Regular cardiac myocyte (primary cell): ENCODE measurements at places on chromosomes 16 and 17. TPM values are rescaled to one million over a fixed set of nuclear protein-coding genes. Genes with fewer than 3 reads are reported as not detected.

The ADAD2 gene
- total RNA-seq: not detected in 2 replicates

The WFIKKN1 gene
- total RNA-seq: under 0.01 and 0.19 TPM in 2 replicates

The CMTM4 gene
- total RNA-seq: 12.7 and 27.1 TPM in 2 replicates

The KRTAP3-2 gene
- total RNA-seq: not detected in 2 replicates

The ABCA6 gene
- total RNA-seq: 17.1 and 51.6 TPM in 2 replicates

The SMCR8 gene
- total RNA-seq: 14.2 and 14.9 TPM in 2 replicates

The CPNE7 gene
- total RNA-seq: 8.2 and 11.3 TPM in 2 replicates

The PIRT gene
- not detected in 2 replicates for total RNA-seq

The GH2 gene
- not detected in 2 replicates for total RNA-seq
